ENCODE measurements at places on chromosomes 12 and 14.

DNA sequence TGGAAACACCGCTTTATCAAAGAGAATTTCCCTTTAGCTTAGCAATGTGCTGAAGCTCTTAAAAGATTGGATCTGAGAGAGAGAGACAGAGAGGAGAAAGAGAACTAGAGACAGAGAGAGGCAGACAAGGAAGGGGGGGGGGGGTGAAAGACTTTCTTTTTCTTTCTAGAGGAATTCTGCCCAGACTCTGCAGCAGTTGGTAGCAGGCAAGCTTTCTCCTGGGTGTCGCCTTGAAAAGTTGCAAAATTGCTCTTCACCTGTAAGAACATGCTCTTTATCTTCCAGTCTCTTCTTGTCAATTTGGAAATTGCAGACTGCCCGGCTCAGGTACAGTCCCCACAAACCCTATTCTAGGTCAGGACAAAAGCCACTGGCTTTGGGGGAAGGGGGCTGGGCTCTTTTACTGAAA is 2.9 kb upstream of the OTX2 start:
- no peak for DNase-seq

GRCh38 chr12:40312982-40313576 is 88.3 kb downstream of the LRRK2 start:
- DNase-seq, result no peak

DNA sequence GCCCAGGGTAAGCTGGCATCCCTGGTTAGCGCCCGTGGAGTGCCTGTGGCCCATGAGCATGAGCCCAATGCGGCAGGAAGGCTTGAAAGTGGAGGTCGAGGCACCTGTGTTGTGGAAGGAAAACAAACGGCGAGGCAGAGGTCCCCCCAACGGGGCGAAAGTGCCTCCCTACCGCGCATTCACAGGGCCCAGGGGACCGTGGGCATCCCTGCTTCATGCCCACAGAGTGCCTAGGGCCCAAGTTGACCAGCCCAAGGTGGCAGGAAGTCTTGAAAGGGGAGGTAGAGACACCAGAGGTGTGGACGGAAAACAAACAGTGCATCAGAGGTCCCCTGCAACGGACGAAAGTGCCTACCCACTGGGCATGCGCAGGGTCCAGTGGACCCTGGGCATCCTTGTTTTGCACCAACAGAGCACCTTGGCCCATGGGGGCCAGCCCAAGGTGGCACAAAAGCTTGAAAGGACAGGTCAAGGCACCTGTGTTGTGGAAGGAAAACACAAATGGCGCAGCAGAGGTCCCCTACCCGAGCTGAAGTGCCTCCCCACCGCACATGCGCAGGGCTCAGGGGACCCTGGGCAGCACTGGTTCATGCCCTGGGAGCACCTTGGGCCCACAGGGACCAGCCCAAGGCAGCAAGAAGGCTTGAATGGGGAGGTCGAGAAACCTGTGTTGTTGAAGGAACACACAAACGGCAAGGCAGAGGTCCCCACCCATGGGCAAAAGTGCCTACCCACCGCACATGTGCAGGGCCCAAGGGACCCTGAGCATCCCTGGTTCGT is 377.5 kb downstream of the ALG10 start:
- DNase-seq, result no peak

DNA sequence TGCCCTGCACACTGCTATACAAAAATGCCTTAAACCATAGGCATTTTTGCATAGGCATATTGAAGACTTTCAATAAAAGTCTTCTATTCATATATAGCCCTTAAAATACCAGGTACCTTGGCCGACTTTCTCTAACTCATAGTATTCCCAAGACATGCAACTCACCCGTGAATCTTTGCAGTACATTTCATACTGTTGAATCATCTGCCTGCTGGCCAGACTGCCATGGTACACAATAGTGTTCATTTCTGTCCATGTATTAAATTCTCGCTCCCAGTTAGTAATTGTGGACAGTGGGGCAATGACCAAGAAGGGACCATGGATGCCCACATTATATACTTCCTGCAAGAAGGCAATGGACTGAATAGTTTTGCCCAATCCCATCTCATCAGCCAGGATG is 24.3 kb upstream of the SUPT16H start:
- DNase-seq, result no peak

DNA sequence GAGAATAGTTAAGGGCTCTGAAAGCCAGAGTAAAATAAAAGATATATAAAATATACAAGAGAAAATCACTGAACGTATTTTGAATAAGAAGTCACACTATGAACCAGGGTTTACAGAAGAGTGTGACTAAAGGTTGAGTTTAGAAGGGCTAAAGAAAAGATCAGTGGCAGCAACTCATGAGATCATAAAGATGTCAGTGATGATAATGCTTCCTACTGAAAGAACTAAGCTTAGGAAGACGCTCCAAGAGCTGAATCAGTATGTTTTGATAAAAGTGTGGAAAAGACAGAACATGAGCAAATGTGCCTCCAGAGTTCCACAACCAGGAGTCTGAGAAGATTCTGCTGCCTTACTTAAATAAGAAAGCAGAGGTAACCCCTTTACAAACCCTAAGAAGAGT is 74.6 kb downstream of the KITLG start:
- no peak for DNase-seq

DNA sequence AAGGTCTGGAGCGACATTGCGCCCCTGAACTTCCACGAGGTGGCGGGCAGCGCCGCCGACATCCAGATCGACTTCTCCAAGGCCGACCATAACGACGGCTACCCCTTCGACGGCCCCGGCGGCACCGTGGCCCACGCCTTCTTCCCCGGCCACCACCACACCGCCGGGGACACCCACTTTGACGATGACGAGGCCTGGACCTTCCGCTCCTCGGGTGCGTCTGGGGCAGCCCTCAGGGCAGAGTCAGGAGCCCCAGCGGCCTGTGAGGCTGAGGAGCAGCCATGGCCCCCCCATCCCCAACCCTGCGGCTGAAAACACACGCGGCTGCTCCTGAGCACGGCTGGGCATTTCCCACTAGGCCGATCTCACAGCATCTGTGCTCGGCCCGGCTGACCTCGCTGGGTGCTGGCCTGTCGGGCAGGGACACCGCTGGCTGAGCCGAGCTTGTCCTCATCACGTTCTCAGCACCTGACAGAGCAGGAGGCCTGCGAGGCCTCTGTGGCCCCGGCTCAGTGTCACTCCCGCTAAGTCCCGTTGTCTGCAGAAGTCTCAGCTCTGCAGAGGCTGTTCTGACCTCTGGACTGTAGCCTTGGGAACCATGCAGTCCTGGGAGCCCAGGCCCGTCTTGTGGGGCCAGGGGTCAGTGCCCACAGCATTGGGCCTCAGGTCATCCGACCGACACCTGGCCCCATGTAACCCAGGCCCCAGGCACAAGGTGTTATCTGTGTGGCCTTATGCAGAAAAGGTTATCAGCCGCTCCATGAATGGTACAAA is 12.6 kb downstream of the MMP17 start:
- no peak for DNase-seq

DNA sequence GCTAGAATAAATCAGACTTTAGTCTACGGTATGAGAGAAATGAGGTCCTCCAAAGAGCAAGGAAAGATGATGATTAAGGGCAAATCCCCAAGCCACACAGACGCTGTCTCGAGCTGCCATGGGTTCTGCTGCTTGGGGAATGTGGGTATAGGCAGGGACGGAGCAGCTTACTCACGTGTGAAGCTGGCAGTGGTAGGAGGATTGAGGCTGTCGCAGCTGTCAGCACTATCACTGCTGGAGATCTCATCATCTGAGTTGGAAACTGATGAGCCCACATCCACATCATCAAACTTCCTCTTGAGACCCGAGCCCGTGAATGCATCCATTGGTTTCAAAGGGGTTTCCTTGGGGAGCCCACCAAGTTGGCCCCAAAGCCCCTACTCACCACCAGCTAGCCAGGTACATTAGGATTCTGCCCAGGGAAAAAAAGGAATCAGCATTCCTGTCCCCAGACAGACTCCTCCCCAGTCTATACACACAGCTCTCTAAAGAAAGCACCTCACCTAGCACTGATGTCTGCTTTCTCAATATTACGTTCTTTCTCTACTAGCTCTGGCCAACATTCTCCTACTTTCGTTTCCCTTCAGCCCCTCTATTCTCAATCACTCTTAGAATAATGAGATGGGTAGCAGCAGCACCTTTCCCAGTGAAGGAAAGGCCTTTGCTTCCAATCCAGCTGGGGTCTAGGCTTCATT is 7.0 kb downstream of the CSRNP2 start:
- DNase-seq, result no peak

GRCh38 chr12:70240673-70241072 is 2.6 kb upstream of the CNOT2 start:
- DNase-seq, result no peak

GRCh38 chr12:124992874-124993625 is 395 bp upstream of the BRI3BP start:
- peak; percentile 89 for DNase-seq

Data from CD4-positive, alpha-beta T cell treated with Interleukin-17A for 1 hour (primary cell).